Fibroblast of the aortic adventitia (primary cell): ENCODE measurements at places on chromosomes 11 and 22.

GRCh38 chr11:77213029-77213579, 85.1 kb downstream of the MYO7A start:
- no peak for DNase-seq

DNA sequence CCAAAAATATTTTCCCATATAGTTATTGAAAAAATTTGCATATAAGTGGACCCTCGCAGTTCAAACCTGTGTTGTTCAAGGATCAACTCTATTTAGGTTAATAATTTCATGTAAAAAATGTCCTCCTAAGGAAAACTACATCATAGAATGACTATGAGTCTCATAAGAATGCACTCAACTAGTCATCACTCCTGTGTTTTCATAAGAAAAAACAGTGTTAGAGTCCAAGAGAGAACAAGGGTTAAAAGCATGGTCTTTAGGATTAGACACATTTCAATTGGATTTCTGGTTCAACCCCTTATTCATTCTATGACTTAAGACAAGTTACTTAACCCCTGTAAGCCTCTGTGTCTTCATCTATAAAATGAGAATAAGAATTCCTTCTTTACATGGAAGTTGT, 5.1 kb downstream of the PARVA start:
- no peak for DNase-seq

- DNase-seq = no peak
These were observed 18.7 kb downstream of the RNF141 start for GRCh38 chr11:10522276-10522675.

- no peak for DNase-seq
These were observed 16.2 kb downstream of the OTOG start for GRCh38 chr11:17563231-17563646.
